ENCODE measurements at places on chromosomes 2 and 18. TPM values are rescaled to one million over a fixed set of nuclear protein-coding genes. Genes with fewer than 3 reads are reported as not detected.

- no peak for DNase-seq
These were observed 74.7 kb upstream of the TMEM200C start for GRCh38 chr18:5969989-5970403.

- no peak for DNase-seq
These were observed 88.6 kb downstream of the AAK1 start for GRCh38 chr2:69554981-69555380.

Gene MPHOSPH10
- total RNA-seq, result 19.1 TPM

GRCh38 chr2:176650838-176651555 lies 381.8 kb downstream of the MTX2 start:
- DNase-seq, result no peak

GRCh38 chr18:57767259-57768050 lies 35.7 kb downstream of the ATP8B1 start:
- no peak for DNase-seq

GRCh38 chr2:173401716-173402326 lies 47.1 kb downstream of the CDCA7 start:
- no peak for DNase-seq

- no peak for DNase-seq
These were observed 101.2 kb downstream of the KCTD18 start for GRCh38 chr2:200408428-200409316.

GRCh38 chr2:119430023-119430498 lies 1.6 kb upstream of the TMEM37 start:
- DNase-seq, result no peak

GRCh38 chr2:163436963-163437362 lies 298.8 kb downstream of the FIGN start:
- no peak for DNase-seq

Gene CEP76
- total RNA-seq, result 6.2 TPM

Gene OTOF
- total RNA-seq, result not detected

DNA sequence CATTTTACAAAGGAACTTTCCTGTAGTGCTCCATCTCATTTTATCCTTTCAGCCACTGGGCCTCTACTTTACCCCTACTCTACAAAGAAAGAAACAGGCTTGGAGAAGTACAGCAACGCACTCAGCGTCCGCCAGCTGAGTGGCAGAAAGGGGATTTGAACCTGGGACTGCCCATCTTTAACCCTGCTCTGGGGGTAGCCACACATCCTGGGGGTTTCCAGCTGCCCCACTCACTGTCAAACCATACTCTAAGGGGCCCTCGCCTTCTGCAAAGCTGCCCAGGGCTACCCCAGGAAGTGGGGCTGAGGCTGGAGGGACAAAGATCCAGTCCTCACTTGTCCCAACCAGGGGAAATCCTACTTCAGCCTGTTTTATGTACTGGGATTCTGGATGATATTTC lies 17.9 kb downstream of the HS1BP3 start:
- no peak for DNase-seq

DNA sequence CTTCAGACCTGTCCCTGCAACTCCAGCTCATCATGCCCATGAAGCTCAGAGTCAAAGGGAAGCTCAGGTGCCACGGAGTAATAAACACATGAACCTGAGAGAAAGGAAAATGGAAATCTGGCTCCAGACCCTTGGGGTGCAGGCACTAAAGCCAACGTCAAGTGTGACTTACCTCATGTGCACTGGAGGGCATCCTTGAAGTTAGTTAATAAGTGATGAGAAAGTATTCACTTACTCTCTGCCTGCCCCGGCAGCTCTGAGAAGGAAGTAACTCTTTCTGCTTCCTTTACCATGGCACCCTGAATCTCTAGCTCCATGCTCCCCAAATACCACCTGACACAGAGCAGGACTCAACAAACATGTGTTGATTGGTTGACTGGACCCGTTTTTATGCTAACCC lies 21.4 kb upstream of the AGAP1 start:
- peak; percentile 32 for DNase-seq

Gene KCNG3
- 6.9 TPM for total RNA-seq

Gene AQP12B
- total RNA-seq, result 328 TPM

GRCh38 chr2:63122921-63123320 lies 72.3 kb downstream of the OTX1 start:
- no peak for DNase-seq

DNA sequence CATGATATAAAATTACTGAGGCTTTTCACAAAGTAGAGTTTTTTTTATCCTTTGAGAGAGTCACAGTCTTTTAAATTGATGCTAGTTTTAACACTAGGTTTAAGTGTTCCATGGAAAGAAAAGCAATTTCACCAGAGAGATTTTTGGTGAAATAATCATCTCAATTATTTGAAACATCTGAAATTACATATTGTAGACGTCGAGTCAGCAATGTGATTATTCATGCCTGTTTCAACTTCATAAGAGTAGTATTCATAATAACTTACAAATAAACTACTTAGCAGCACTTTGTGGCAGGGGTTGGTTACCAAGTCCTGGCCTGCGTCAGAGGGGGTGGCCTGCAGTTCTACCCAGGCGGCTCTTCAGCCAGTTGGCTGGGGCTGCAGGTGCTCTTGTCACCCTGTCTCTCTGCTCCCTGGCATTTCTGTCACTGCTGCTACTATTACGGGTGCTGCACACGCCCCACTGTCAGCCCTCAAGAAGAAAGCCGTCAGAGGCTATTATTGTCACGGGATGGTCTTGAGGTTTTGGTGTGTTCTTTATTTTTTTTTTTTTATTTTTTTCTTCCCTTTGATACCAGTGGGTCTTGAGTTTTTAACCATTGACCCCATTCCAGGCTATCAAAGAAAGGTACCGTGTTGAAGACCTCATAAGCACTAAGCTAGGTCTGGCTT lies 50.4 kb downstream of the MALT1 start:
- DNase-seq, result no peak

- DNase-seq, result no peak
These were observed 143.7 kb upstream of the NOSTRIN start for GRCh38 chr2:168658706-168659105.

- DNase-seq, result no peak
These were observed 91.3 kb upstream of the SEC11C start for GRCh38 chr18:59048378-59048777.

DNA sequence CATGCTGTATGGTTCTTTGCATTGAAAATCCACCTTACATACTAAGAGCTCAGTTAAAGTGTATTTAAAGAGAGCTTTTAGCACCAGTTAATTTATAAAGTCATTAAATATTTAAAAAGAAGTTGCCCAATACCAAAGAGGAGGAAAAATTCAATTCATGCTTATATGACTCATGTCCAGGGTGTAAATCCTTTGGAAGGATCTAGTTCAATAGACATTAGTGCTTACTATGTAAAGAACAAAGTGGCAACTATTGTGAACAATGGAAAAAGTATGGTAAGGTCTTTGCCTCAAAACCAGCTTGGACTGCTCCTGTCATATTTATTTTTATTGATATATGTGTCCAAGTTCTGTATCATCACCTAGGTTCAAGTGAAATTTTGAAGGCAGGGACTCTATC lies 90.5 kb downstream of the SCN9A start:
- DNase-seq, result no peak

GRCh38 chr18:79789901-79790890 lies 7.5 kb upstream of the KCNG2 start:
- DNase-seq, result no peak

GRCh38 chr2:73907840-73908452 lies 15.1 kb downstream of the ACTG2 start:
- DNase-seq, result peak; percentile 19

DNA sequence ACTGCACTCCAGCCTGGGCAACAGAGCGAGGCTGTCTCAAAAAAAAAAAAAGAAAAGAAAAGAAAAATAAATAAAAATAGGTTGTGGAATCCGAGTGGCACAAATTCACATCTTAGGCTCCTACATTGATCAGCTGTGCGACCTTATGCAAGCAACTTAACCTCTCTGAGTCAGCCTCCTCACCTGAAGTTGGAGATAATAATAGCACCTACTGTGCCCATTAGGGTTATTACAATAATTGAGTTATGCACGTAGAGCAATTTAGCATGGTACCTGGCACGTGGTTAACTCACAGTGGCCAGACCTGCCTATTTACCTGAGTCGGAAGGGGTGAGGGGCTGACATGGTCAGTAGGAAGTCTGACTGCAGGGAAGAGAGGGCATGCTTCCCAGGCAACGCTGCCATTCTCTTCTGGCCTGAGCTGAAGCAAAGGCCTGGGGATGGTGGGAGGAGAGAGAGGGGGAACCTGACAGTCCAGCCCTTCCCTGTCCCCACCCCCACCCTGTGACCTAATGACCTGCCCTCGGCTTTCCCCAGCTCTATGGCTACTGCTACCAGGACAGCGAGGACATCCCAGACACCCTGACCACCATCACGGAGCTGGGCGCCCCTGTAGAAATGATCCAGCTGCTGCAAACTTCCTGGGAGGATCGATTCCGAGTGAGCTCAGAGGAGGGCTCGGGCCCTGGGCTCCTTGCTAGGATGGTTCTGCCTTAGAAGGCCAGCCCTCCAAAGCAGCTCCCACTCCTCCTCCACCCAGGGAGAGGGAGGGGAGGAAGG lies 5.1 kb downstream of the PKDCC start:
- DNase-seq, result no peak

- DNase-seq, result no peak
These were observed 33.3 kb downstream of the RTTN start for GRCh38 chr18:70172225-70172624.

- DNase-seq, result no peak
These were observed 150.9 kb upstream of the SERTAD2 start for GRCh38 chr2:64804651-64805050.

GRCh38 chr2:207974216-207974605 lies 51.1 kb downstream of the PLEKHM3 start:
- DNase-seq, result no peak

DNA sequence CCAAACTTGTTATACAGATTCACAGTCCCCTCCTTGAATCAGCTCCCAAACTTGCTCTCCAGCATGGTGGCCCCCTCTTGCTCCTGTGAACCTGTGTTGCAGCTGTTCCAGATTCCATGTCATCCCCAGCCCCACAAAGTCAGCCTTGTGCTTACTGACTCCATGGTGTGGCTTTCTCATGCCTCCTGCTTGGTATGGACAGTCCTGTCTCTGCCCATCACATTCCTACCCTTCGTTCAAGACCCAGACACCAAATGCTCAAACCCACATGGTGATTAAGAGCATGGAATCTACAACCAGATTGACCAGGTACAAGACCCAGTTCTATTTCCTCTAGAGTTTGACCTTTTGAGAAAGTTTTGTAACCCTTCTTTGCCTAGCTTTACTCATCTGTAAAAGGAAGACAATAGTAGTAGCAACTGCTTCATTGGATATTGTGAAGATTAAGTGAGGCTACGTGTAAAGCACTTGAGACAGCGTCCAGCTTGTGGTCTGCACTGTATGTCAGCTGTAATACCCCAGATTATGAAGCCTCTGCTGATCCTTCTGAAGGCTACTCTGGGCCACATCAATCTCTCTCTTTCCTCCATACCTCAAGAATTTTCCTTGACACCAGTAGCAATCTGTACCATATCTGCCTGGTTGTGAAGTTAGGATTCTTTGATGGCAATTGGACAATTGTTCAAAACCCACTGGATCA lies 146.4 kb upstream of the HAAO start:
- DNase-seq, result no peak

GRCh38 chr2:161122772-161123530 lies 37.3 kb upstream of the TANK start:
- DNase-seq, result peak; percentile 76

GRCh38 chr2:96374211-96374951 lies 38.8 kb downstream of the NCAPH start:
- DNase-seq, result peak; percentile 77

DNA sequence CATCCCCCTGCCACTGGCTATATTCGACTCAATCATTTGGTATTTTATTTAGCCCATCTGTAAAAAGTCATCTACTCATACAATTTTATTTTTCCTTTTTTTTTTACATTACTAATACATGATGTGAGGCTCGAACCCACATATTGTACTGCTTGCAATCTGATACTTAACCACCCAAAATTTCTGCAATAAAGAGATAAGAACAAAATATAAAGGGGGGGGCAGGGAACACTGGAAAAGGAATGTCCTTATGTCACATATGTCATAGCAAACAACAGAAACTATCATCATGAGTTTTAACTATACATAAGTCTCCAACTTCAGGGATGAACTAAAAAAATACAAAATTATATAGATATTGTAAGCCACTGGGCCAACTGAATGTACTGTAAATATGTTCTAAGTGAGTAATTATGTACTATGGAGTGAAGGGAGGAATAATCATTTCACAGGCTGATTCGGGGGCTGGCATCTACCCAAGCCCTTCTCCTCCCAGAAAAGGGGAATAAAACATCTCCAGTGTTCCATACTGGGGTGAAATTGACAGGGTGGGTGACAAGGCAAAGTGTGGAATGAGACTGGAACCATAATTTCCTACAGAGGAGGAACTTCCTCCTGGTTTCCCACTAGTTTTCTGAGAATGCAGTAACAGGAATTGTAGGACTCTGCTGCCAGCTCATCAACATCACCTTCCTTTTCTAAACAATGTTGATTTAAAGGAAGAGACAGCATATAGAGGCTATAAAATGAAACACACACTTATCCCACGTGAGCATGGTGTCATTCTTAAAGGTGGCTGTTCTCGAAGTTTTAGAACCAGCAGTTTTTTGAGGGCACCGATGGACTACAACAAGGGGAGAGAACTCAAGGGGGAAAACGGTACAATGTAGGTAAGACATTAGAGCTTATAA lies 79.5 kb downstream of the FARSB start:
- DNase-seq, result no peak

Gene CRYGC
- total RNA-seq, result not detected

DNA sequence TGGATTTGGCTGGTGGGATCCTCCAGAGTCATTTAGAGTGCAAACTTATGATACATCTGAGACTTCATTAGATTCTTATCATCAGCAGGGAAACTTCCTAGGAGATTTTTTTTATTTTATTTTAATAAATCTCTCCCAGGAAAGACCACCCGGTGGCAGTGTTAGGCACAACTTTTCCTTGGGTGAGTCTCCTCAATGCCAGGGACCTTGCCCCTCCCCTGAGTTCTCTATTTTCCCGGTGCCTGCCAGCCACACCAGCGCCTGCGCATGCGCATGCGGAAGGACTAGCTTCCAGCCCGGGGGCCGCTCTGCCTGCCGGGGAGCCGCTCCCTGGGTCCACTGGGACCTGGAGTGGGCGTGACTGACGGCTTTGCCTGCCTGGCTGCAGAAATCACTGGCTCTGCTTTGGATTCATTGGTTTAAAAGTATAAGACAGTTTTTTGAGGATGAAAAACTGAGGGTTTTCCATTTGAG lies 86.6 kb downstream of the TMEM182 start:
- DNase-seq, result peak; percentile 73

Gene TMEM237
- 9.3 TPM for total RNA-seq

GRCh38 chr2:47003641-47004427 lies 88.2 kb upstream of the MCFD2 start:
- no peak for DNase-seq

Gene CD28
- not detected for total RNA-seq

- no peak for DNase-seq
These were observed 88.9 kb downstream of the ITGA4 start for GRCh38 chr2:181546086-181546485.

DNA sequence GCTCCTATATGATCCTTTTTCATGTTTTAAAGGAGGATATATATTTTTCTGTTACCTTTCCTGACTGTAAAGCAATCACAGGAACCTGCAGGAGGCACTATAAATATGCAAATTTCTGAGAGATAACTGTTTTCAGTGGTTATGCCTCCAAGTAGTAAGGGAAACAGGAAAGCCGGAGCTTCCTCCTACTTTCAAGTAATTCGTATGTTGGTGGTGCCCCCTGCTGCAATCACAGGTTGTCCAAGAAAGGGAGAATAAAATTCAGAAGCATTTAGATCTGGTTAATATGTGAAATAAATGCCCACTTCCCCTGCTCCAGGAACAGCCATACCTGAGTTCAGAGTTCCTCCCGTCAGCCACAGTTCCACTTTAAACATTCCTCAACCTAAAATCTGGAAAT lies 12.0 kb upstream of the BCL11A start:
- peak; percentile 53 for DNase-seq

Gene CYS1
- 36.6 TPM for total RNA-seq

- no peak for DNase-seq
These were observed 53.7 kb downstream of the FAM168B start for GRCh38 chr2:131039535-131039907.

All from body of pancreas (tissue), 4 donors.